ENCODE measurements at places on chromosomes 3 and 15.

- DNase-seq = no peak
These were observed 57.0 kb downstream of the ARHGEF26 start for GRCh38 chr3:154178172-154178571.

DNA sequence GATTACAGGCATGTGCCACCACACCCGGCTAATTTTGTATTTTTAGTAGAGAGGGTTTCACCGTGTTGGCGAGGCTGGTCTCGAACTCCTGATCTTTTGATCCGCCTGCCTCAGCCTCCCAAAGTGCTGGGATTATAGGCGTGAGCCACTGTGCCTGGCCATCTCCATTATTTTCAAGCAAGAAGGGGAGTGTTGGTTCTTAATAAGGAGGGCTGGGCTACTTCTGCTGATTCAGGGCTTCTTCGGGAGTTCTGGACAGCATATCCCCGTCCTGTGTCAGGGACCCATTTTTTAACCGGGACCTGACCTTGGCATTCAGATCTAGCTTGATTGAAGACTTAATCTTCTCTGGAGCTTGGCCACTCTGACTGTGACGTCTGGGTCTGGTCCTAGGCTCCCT is 74.1 kb upstream of the SYN2 start:
- DNase-seq = no peak

DNA sequence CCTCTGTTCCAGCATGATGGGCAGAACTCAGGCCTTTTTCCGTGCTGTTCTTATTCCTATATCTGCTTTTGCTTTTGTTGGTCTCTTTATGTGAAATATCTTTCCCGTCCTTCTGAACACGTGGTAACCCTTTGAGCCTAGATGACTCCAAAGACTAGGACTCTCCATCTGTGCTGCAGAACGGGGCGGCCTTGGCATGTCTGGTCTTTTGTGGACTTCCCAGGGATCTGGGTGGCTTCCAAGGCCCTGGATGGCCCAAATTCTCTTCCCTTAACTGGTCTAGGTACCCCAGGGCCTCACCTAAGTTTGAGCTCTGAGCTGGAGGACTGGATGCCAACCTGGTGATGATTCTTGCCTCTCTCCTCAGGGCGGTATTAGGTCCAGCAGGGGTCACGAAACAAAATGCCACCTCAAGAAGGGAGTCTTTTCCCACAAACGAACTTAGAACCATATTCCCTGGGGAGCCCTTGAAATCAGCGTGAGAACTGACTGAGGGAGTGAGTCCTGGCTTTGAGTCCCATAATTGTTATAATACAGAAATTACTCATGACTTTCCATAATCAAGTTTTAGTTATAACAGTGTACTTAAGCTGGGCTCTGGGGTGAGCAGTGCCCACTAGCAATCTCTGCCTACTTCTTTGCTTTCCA is 13.8 kb downstream of the TLNRD1 start:
- no peak for DNase-seq

- DNase-seq = peak; percentile 32
These were observed 136.4 kb upstream of the GOLGA6L4 start for GRCh38 chr15:84099181-84099580.

GRCh38 chr15:72685301-72685924 is 569 bp downstream of the HIGD2B start:
- no peak for DNase-seq

DNA sequence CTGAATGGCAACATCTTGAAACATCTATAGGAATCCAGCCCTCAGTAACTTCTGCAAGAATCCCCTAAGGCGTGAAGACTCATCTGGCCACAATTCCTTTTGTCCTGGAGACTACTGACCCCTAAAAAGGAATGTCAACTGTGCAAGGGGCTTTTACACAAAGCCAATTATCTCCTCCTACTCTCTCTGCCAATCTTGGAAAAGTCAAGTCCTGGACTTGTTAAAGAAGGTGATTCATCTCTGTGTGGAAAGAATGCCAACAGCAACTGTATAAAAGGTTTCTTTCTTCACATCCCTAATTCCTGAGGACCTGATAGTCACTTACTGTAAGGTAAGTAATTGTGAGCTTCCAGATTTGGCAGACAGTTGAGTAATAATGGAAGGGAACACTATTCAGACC is 22.3 kb downstream of the THRB start:
- no peak for DNase-seq

DNA sequence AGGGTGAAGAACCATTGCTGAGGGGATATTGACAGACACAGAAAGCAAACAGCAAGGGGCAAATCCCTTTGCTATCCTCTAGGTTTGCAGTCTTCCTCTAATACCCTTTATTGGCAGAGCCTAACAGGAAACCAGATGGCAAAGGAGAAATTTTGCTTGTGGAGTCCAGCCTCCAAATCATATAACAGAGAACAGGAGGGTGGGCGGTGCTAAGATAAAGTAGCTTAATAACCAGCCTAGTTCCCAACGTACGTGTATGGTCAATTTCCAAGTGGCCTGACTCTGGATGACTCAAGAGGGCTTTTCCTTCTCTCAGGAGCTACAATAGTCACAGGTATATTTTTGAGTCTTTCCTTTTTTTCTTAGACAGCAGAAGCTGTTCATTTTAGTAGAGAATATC is 404.5 kb downstream of the PDCD6IP start:
- DNase-seq = no peak

GRCh38 chr15:66210684-66211083 is 42.9 kb downstream of the MEGF11 start:
- DNase-seq = no peak

DNA sequence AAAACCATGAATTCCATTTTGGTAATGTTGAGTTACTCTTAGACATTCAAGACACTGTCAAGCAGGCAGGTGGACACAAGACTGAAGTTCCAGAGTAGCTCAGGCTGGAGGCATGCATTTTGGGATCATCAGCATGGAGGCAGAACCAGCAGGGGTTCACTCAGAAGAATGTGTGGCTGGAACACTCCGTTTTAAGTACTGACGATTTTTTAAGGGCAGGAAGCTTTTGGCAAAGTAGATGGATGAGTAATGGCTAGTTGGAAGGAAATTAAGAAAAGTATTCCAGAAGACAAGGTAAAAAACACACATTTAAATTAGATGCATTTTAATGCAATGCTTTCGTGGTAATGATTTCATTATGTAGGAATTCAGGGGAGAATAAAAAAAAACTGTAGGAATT is 420.4 kb downstream of the ROBO2 start:
- DNase-seq = no peak

- DNase-seq = no peak
These were observed 53.0 kb downstream of the SLC6A1 start for GRCh38 chr3:11045536-11045935.

GRCh38 chr3:95627697-95628096 is 1186.7 kb upstream of the EPHA6 start:
- DNase-seq = no peak

DNA sequence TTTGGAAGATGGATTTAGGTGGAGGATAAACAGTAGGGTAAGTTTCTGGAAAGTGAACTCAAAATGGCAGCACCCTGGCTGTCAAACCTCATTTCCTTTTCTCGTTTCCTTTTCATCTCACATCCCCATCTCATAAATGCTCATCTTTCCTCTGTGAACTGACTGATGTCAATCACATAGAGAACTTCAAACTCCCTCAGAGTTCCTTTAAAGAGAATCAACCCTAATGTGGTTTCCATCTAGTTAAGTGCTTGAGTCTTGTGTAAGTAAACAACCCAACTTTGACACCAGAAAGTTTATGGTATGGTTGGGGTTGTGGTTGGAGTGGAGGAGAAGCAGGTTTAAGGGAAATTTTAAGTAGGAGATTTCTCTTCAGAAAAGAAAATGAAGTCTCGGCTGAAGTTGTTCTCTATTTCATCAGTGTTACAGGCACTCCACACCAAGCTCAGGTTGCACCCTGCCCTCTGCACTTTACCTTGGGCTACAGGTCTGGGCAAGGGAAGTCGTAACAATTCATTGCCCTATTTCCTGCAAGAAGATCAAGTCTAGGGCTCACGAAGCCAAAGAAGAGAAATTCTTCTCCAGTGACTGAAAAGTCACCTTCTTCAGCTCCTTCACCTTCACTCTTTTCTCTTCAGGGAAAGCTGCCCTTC is 34.4 kb upstream of the TNIK start:
- no peak for DNase-seq

DNA sequence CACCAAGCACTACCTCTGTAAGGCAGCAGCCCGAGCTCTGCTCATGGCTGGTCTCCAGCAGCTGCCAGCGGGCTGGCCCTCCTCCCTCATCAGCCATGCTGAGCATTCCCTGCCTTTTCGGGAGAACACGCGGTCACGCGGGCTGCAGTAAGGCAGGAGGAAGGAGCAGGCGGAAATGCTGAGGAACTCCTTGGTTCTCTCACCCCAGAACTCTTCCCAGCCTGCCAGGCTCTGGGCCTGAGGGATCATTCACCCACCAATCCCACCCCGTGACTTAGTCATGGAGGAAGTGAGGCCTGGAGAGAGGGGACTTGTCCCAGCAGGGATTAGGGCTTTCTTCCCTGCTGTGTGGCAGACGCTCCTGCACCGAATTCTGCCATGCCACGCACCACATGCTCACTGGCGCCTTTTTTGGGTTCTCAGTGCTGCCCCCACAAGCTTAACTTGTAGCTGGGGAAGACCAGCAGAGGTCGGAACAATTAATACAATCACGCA is 42.9 kb upstream of the RPL32 start:
- DNase-seq = no peak

GRCh38 chr3:23270423-23270822 is 67.3 kb downstream of the UBE2E2 start:
- no peak for DNase-seq

- no peak for DNase-seq
These were observed 16.5 kb downstream of the LMCD1 start for GRCh38 chr3:8518138-8518537.

DNA sequence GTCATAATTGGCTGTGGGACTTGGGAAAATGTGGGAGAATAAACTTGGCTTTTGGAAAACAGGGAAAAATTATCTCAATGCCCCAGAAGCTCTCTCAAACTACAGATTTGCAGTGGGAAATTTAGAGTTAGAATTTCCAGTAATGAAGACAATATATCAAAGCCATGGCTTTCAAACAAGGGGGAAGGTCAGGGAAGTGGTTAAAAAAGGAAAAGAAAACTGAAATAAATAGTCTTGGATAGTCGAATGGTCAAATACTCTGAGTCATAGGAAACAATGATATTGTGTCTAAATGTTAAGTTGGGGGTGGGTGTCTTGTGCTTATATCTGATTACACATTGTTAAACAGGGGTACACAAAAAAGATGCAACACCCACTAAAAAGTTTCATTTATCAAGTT is 272.4 kb upstream of the COL8A1 start:
- DNase-seq = no peak

GRCh38 chr15:74213858-74214284 is 11.3 kb upstream of the STRA6 start:
- no peak for DNase-seq

DNA sequence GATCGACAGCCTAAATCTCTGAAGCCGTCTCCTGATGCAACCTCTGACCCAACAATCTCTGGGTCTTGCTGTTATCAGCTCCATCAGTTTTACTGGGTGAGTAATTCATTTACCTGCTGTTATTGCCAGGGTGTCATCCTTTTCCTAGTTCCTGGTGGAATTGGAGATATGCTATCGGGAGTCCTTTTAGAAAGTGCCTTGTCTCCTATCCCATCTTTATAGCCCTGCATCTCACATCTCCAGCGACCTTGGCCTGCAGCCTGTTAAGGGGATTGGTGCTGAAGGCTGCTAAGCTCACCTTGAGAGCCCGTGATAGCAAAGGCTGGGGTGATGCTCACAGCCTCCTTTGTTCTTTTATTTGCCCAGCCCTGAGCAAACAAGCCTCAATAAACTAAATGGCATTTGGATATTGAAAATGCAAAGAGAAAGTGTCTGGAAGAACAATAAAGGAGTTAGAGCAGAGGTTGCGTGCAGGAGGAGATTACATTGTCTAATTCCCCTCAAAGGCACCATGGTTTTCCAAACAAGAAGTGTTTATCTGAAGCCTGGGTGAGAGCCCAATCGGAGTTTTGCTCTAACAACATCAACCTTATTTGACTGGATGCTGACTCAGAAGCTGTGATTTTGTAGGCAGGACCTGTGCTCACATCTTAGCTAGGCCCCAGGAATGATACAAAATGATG is 101.8 kb downstream of the RPLP1 start:
- DNase-seq = no peak

DNA sequence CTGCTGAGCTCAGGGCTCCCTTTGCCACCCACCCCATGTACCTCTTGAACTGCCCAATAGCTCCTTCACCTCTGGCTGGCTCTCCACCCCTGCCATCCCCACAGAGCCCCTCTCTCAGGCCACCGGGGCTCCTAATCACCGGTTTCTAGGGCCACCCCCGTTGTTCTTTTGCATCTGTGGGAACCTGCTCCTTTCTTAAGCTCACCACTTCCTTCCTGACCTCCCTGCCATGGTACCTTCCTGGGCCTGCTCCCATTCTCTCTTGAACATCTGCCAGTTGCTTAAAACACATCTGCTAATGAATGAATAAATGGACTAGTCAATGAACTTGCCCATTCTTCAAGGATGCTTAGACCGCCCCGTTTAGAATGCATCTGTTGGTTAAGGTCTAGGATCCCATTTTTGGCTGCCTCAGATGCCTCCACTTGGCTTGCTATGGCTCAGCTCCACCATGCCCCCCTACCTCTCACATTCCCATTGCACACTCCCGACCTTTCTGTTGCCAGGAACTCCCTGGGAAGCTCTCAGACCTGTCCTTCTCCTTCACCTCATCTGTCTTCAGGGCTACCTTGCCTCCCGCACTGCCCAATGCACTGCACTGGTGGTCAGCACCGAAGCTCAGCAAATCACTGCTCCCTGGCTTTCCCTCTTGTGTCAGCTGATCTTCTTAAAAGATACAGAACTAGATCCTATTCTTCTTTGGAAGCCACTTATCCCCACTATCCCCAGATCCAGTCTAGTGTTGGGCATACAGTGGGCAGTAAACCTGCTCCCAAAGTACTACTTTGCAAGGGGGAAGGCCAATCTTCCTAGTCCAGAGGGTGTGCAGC is 9.1 kb downstream of the AMOTL2 start:
- no peak for DNase-seq

- DNase-seq = no peak
These were observed 1.9 kb downstream of the PIGZ start for GRCh38 chr3:196966526-196967401.

GRCh38 chr3:111732252-111732879 is 126.7 kb upstream of the PHLDB2 start:
- DNase-seq = no peak

DNA sequence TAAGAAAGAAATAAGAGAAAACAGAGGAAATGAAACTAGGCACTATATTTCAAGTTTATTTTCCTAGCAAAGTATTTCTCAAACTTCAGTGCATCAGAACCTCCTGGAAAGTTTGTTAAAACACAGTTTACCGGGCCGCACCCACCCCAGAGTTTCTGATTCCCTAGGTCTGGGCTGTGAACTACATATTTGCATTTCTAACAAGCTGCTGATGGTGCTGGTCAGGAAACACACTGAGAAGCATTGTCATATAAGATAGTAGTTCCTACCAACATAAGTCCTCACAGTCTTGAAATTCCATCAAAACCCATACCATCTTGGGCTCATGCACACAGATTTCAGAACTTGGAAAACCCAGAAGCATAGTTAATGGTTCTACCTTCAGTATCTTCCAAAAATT is 8.3 kb downstream of the SLC9A9 start:
- no peak for DNase-seq

DNA sequence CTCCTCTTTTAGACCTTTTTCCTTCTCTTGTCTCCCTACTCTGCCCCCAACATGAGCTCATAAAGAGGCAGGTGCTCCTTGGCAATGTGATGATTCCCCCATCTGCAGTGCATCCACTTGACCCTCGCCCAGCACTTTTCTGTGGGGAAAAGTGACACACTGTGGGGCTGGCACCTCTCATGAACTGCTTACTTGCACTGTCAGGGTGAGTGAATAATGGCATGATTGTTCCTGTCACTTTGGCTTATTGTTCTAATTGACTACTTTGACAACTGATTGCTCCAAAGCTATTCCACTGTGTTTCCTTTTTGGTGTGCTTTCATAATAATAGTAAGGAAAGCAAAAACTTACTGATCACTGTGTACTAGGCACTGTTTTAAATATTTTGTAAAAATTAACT is 253.3 kb upstream of the SUCLG2 start:
- no peak for DNase-seq

Measured in GDM1 (cell line).